ENCODE measurements at places on chromosomes 5 and 9.

GRCh38 chr5:140249536-140249935 is 53.4 kb downstream of the PFDN1 start:
- DNase-seq: no peak

DNA sequence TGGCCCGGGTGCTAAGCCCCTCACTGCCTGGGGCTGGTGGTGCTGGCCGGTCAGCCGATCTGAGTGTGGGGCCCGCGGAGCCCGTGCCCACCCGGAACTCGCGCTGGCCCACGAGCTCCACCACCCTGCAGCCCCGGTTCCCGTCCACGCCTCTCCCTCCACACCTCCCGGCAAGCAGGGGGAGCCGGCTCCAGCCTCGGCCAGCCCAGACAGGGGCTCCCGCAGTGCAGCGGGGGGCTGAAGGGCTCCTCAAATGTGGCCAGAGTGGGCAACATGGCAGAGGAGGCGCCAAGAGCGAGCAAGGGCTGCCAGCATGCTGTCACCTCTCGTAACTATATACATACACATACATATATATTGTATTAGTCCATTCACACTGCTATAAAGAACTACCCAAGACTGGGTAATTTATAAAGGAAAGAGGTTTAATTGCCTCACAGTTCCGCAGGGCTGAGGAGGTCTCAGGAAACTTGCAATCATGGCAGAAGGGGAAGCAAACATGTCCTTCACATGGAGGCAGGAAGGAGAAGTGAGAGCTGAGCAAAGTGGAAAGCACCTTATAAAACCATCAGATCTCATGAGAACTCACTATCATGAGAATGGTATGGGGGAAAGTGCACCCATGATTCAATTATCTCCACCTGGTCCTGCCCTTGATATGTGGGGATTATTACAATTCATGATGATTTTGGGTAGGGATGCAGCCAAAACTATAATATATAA is 56.8 kb downstream of the LIX1 start:
- no peak for DNase-seq

DNA sequence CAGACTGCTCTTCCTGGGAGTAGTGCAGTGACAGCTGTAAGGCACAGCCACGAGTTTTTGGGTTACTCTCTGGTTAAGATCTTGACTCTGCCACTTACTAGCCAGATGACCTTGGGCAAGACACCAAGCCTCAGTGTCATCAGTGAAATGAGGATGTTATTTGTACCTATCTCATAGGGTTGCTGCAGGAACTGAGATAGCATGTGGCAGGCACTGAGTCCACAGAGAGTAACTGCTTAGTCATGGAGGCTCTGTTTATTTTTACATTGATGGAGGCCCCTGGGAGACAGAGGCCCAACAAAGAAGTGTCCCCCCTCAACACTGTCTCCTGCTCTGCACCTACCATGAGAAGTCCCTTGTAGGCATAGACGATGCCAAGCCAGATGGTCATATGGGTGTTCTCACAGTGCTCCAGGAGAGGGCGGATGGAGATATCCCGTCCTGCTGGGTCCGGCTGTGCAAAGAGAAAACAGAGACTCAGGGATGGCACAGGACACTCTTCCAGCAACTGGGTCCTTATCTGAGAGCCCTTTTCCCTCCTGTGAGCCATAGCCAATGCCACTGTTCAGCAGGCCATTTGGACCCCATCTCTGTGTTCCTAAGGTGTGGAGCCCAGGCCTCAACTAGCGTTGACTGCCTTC is 55.4 kb upstream of the TBC1D2 start:
- DNase-seq: no peak

GRCh38 chr5:91312698-91313097 is 70.4 kb downstream of the ARRDC3 start:
- DNase-seq: no peak

DNA sequence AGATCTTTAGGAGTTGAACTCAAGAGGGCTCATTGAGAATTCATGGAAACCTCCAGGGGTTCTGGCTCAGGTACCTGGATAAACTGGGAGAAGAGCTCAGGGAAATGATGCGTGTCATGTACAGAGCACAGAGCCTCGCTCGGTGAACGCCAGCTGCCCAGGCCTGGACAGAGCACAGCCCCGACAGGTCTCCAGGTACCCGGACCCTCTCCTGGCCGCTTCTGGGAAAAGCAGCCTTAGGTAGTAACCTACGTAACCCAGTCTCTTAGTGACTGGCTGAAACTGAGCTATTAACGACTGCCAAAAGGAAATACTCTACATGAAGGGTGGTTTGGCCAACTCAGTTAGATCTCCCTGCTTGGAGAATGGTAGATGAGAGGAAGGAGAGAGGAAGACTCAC is 157.4 kb downstream of the TTLL11 start:
- no peak for DNase-seq

DNA sequence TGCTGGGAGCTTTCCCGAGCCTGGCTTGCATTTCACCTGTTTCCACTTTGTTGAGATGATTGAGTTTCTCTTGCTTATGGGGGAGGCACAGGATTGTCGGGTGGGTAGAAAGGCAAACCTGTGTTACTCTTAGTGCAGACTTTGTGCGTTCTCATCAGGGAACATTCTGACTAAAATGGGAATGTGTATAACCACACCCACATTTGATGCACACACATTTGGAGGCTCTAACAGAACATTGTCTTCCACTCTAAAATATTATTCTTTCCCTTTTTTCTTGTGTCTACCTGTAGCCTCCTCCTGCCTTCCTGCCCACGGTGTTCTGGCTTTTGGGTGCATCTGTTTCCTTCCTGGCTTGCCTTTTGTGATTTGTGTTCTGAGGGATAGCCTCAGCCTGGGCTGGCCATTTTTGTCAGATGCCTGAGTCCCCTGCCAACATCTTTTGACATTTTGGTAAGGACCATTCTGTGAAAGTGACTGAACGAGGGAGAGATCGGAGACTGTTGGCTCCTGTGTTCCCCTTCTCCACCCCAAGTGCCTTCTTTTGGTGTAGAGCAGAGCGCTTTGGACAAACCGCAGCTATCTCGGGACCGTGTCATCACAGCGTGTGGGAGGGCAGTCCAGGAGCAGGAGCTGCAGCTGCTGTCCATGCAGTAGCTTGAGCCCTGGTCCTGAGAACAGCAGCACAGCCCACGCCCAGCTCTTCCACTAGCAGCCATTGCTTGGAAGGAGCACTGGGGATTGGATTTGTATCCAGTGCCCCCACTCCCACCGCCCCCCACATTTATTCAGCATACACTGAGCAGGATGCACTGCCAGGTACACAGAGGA is 101.4 kb downstream of the ARHGAP26 start:
- DNase-seq: no peak

DNA sequence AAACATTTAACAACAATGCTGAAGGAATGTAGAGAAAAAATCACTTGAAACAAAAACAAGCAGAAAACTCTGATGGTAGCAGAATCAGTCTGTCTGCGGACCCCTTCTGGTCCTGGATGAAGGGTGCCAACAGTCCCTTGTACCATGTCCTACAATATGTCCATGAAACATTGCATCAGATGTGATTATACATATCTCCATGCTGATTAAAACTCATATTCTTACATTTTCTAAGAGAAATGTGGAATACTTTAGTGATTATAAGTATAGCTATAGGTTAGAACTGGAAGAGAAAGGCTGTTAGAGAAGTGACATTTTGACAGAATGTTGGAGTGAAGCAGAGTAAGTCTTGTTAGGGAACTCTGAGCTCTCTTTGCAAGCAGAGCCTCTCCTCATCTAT is 286.1 kb downstream of the SH3GL2 start:
- no peak for DNase-seq

- DNase-seq: no peak
Observed at GRCh38 chr5:148446611-148447010, 62.9 kb downstream of the FBXO38 start.

DNA sequence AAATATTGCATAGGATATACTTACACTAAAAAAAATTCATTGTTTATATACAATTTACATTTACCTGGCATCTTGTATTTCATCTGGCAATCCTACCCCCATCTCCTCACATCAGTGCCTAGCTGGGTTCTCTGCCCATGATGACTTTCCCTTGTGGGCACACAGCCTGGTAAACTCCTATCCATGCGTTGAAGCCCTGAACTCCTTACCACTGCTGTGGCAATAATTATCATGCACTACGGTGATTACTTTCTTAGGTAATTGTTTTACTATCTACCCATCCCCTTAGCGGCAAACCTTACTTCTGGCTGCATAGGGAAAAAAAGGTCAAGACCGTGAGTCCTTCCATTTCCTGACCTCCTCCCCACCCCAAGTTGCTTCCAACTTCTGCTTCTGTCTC is 63.6 kb upstream of the DAB2IP start:
- no peak for DNase-seq

GRCh38 chr9:80994892-80995291 is 694.5 kb downstream of the TLE1 start:
- no peak for DNase-seq

DNA sequence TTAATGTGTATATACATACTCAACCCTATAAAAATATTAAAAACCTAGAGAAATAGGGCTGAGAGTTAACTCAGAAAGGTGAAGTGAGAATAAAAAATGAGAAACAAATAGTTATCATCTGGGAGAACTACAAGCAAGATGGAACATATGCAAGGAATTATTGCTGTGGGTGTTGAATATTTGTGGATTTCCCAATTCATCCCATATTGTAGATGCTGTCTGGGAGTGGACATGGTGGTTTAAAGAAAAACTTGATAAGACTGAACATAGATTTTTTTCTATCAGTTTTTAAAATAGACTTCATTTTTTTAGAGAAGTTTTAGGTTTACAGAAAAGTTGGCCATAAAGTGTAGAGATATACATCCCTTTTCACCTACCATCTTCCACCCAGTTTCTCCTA is 263.5 kb downstream of the SPATA31D1 start:
- no peak for DNase-seq

DNA sequence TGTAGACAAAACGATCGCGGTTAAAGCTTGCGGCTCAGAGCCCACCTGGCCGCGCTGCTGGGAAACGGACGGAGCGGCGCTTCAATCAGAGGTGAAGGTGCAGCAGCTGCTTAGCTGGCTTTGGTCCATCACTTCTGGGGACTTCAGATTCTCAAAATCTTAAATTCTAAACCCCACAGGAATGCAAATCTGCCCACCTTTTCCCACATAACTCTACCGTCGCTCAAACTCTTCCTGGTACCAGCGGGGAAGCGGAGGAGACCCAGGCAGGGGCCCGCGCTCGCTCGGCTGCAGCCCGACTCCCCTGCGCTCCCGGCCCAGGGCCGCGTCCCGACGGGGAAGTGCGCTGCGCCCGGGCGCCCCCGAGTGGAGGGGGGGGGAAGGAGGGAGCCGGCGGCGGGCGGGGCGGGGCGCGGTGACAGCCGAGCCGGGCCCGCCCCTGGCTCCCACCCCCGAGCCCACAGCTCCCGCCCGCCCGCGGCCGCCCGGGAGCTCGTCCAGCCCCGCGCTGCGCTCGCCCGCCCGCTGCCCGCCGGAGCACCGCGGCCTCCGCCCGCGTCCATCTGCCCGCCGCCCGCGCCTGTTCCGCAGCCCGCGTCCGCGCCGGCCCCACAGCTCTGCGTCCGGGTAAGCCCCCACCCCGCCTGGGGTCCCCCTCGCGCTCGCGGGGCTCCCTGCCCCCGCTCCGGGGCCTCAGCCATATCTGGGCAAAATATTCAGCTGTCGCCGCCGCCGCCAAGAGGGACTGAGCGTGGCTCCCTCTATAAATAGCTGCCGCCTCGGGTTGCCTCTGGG is at the start of gene TMOD1:
Gene TMOD1, plus strand, starts transcription at position 490 of the 795 bp plus-strand sequence. CDS start 22,523 bp downstream, outside the sequence.
- DNase-seq: no peak

DNA sequence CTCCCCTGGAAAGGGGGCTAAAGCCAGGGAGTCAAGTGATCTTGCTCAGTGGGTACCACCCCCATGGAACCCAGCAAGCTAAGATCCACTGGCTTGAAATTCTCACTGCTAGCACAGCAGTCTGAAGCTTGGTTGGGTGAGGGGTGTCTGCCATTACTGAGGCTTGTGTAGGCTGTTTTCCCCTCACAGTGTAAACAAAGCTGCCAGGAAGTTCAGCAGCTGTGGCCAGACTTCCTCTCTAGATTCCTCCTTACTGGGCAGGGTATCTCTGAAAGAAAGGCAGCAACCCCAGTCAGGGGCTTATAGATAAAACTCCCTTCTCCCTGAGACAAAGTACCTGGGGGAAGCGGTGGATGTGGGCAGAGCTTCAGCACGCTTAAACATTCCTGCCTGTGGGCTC is 17.1 kb upstream of the EPB41L4A start:
- no peak for DNase-seq

DNA sequence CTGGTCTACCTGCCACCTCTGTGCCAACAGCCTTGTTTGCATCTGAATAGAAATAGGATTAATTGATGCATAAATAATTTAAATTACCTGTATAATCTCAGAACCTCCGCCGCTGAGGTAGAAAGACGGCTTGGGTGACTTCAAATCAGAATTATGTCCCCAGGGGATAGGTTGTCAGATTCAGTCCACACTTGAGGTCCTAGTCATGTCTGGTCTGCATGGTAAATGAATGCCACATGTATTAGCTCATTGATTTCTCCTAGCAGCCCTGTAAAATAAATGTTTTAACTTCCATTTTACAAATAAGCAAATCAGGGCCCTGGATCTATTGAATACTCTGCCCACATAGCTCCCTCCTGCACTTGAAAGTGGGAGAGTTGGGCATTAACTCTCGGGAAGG is 368.0 kb upstream of the WWC1 start:
- DNase-seq: no peak

- no peak for DNase-seq
Observed at GRCh38 chr5:109003928-109004327, 256.2 kb downstream of the FER start.

DNA sequence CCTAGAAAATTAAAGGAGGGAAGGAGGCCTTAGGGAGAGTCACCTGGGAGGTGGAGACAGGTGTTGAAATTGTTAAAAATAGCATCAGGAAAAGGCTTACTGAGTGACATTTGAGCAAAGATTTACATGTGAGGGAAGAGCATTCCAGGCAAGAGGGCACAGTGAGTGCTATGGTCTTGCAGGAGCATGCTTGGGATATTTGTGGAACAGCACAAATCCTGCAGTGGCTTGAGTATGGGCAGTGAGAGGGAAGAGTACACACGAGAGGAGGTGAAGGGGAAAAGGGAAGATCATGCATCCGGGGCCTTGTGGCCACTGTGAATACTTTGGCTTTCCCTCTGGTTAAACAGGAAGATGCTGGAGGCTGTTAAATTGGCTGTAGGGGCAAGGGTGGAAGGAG is 36.6 kb downstream of the ACER2 start:
- DNase-seq: no peak

- DNase-seq: no peak
Observed at GRCh38 chr5:133404724-133405123, 207.6 kb downstream of the FSTL4 start.

GRCh38 chr9:104950838-104951237 is 22.9 kb upstream of the ABCA1 start:
- no peak for DNase-seq

DNA sequence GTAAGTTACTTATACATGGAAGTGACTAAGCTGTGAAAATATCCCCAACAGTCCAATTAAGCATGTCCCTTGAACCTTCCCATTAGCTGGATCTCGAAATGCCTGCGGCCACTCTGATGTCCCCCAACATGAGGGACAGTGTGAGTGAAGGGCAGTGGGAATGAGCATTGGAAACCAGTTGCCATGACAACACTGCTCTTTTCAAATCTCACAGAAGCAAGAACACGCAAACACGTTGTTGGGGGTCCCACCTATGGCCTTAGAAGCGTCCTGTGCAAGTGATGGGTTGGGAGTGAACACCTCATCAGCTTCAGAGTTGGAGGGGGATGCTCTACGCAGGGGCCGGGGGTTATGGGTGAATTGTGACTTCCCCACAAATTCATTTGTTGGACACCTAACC is 205.9 kb downstream of the NXNL2 start:
- DNase-seq: no peak

Measured in stimulated activated CD8-positive, alpha-beta memory T cell treated with anti-CD3 and anti-CD28 coated beads, Interleukin-4, amount 100 ng/mL, for 1 hour (primary cell).